GM12864 (cell line): ENCODE measurements at places on chromosomes 12 and 14.
A peak's percentile ranks its signal among the peaks of the same experiment; 100 is the strongest.

DNA sequence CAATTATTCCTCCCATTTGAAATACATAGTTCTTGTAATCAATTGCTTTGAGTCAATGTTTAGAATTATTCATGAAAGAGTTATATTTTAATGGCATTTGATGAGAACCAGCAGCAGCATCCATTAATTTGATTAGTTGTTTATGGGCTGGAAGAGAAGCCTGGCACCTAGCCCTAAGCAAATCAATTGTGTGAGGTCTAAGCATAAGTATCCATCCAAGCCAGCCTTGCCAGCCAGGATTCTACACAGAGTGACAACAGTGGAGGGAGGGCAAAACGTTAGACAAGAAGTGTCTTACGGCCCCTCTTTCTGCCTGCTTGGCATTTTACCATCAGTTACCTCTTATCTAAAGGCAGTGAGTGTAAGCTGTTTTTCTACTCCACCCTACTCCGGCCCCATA lies 478.5 kb downstream of the NELL2 start:
- no peak for DNase-seq

GRCh38 chr12:92504594-92504981 lies 198.2 kb upstream of the PLEKHG7 start:
- no peak for DNase-seq

DNA sequence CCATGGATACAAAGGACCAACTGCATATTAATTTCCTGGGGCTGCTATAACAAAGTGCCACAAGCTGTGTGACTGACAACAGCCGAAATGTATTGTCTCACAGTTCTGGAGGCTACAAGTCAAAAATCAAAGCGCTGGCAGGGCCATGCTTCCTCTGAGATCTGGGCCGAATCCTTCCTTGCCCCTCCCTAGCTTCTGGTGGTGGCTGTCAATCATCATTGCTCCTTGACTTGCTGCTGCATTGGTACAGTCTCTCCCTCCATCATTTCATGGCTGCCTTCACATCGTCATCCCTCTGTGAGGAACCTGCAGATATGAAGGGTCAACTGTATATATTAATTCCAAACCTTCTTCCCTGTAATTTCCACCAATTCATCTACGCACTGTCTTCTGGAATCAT lies 118.3 kb downstream of the EXOC5 start:
- no peak for DNase-seq

DNA sequence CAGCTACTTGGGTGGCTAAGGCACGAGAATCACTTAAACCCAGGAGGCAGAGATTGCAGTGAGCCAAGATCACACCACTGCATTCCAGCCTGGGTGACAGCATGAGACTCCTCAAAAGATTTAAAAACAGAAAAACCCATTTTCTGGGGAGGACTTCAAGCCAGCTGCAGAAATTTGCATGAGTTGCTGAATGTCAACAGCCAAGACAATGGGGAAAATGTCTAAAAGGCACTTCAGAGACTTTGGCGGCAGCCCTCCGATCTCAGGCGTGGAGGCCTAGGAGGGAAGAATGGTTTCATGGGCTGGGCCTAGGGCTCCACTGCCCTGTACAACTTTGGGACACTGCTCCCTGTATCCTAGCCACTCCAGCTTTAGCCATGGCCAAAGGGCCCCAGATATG lies 177.8 kb upstream of the C14orf180 start:
- no peak for DNase-seq

DNA sequence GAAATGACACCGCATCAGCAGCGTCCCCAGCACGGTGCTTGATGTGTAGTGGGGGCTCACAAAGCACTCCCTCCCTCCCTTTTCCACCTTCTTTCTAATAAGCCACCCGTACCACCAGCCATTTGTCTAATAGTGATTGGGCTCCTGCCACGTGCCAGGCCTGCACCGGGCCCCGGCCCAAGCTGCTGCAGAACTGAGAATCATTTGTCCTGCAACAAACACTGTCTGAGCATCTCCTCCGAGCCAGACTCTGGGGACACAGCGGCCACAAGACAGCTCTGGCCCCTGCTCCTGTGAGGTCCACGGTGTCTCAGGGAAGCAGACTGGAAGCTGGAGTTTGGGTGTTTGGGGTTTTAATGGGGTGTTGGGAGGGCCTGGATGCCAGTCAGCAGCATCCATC lies 43.9 kb downstream of the MVK start:
- no peak for DNase-seq

- DNase-seq, result no peak
Observed at GRCh38 chr12:73677520-73678291, 859.9 kb upstream of the ATXN7L3B start.

DNA sequence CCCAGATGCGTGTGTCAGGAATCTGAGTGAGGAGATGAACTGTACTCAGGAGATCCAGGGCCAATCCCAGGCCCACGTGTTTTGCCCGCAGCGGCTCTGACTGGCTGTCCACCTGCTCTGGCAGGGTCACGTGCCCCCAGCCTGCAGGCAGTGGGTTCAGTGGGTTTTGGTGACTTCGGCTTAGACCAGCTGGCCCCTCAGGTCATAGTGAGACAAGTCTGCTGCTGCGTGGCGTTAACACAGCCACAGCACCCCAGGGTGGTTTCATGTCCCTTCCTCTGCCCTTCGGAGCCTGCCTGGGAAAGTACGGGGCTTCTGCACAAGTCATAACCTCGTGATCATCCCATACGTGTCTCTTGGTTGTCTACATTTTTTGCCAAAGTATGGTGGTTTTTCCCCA lies 2.6 kb downstream of the FBRSL1 start:
- DNase-seq, result peak; percentile 40

GRCh38 chr12:22117563-22118237 lies 71.7 kb downstream of the CMAS start:
- DNase-seq, result no peak
